ENCODE measurements at places on chromosomes 2 and 18. TPM values are rescaled to one million over a fixed set of nuclear protein-coding genes. Genes with fewer than 3 reads are reported as not detected.

Gene CFAP65
- total RNA-seq: 0.52 TPM

Gene CAPN14
- not detected for total RNA-seq

Gene PTH2R
- total RNA-seq: 0.12 TPM

Gene DES
- total RNA-seq: 4.2 TPM

Gene DSG2
- 123 TPM for total RNA-seq

Gene MALL
- total RNA-seq: 223 TPM

Gene OST4
- 187 TPM for total RNA-seq

Gene CPLX4
- not detected for total RNA-seq

Gene BOLL
- not detected for total RNA-seq

Gene CELF4
- total RNA-seq: not detected

Gene MYO7B
- total RNA-seq: 0.07 TPM

Gene UGT1A5
- not detected for total RNA-seq

Gene HOXD10
- total RNA-seq: not detected

Gene ADCYAP1
- not detected for total RNA-seq

Gene SERPINB12
- total RNA-seq: not detected

Gene PSME4
- total RNA-seq: 53.2 TPM

Measured in HCT116 (cell line).